NCI-H510A treated with DMSO at 0.1 percent for 48 hours (cell line): ENCODE measurements at places on chromosomes 5 and 9.
A peak's percentile ranks its signal among the peaks of the same experiment; 100 is the strongest.

DNA sequence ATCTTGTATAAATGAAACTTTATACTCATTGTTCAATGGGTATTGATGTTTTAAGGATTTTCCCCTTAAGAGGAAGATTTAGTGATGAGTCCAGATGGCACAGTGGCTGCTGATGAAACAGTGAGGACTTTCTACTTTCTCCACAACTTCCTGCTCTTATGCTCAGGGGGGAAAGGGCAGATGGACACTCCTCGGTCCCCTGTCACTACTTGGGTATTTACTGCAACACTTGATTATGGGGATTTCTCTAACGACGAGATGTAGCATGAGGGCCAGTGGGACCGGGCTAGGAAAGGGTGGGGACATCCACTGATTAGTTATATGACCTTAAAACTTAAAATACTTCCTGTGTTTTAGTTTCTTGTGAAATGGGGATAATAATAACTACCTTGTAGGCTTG, 146.1 kb upstream of the HMHB1 start:
- no peak for DNase-seq

GRCh38 chr9:109286981-109287380, 33.9 kb downstream of the EPB41L4B start:
- peak; percentile 30 for DNase-seq

- no peak for DNase-seq
Measured at GRCh38 chr5:68347536-68347935, 132.0 kb downstream of the PIK3R1 start.

GRCh38 chr5:2038321-2039179, 155.8 kb upstream of the IRX4 start:
- peak; percentile 29 for DNase-seq

DNA sequence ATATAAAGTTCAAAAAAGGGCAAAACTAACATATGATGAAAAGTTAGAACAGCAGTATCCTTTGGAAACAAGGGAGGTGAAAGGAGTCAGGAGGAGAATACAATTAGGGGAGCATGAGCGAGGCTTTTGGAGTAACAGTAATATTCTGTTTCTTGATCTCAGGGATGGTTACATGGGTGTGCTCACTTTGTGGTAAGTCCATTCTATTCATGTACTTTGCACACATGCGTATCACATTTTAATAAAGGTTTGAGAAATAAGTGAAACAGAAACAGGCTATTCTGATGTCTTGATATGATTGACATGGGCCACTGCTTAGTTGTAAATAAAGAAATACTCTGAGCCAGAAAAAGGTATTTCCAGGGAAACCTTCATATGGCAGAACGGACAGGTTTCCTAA, 208.8 kb downstream of the SPOCK1 start:
- DNase-seq = no peak

DNA sequence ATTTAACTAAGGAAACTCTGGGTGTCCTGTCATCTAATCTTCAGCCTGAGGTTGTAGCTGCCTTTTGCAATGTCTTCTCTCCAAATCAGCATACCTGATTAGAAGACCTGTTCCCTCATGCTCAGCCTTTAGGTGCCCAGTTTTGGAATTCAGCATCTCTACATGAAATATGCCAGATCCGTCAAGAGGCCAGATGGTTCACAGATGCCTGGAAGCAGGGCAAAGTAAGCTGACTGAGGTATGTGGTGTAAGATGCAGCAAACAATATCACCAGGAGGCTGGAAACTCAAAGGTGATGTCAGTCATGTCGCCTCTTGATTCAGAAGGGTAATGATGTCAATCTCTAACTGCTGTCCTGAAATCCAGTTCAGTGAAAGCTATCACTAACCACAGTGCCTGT, 324.4 kb downstream of the PRELID2 start:
- no peak for DNase-seq

- no peak for DNase-seq
Measured at GRCh38 chr5:150022158-150022531, 21.6 kb downstream of the HMGXB3 start.

DNA sequence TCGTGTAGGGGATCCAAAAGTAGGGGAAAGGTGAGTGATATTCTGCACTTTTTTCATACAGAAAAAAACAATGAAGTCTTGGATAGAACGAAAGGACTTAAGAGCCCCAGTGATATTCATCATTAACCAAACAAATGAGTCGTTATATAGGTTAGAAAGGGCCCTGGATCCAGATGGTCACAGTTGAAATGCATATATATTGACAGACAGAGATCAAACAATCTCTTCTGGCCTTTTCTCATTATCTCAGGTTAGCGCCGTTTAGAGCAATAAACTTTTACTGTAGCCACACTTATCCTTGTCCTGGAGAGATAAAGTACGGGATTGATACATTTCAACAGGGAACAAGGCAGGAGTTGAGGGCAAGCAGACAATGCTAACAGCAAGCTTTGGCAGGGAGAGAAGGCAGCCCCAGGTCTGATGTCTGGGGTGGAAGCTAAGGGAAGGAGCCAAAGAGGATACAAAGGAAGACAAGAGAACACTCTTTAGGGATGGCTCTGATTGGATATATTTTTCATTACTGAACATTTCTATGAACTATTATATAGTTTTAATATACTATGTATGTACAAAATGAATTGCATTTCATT, 77.0 kb downstream of the LIFR start:
- DNase-seq = no peak

- DNase-seq = peak; percentile 7
Measured at GRCh38 chr5:66807743-66808142, 211.6 kb downstream of the MAST4 start.

GRCh38 chr5:136198453-136198852, 5.5 kb upstream of the SMIM32 start:
- DNase-seq = no peak

DNA sequence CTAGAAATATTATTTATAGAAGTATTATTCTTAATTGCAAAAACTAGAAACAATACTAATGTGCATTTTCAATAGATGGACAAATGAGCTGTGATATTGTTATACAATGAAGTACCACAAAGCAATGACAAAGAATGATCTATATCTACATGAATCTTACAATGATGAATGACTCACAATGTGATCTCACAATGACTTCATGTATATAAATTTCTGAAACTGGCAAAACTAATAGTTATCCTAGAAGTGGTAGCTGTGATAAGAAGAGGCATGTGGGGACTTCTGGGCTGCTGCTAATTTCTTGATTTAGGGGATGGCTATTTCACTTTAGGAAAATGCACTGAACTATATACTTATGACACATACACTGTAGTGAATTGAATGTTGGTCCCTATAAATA, 396.0 kb upstream of the ZNF608 start:
- no peak for DNase-seq

DNA sequence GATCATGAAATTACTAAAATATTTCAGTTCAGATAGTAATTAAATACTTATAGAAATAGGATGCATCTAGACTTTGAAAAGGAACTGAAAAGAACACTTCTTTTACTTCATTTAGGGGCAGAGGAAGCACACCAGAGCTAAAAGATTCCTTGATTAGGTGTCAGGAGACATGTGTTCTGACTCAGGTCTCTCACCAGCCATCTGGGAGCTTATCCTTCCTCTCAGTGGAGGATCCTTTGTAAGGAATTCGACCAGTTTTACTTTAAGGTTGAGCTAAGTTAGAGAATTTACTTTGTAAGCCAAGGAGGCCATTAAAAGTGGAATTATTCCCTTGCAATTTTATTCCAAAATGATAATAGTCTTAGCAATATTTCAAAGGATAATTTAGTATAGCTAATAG, 16.7 kb downstream of the VCAN start:
- DNase-seq = no peak

DNA sequence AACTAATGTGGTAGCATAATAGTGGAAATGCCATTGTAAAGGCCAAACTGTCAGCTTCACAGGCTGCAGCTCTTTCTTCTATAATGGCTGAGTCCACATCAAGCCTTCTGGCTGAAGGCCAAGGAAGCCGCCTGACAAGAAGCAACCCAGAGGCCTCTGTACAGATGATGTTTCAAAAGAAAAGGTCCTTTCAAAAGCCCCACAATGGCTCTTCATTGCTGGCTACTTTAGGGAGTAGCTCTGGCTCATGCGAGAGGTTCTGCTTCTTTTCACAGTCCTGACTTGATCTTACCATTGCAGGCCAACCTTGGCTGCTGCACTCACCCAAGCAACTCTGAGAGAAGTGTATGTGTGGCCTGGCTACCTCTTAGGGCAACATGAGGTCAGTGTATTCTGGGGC, 54.5 kb upstream of the EQTN start:
- DNase-seq = no peak

- DNase-seq = no peak
Measured at GRCh38 chr9:129331772-129332500, 153.9 kb upstream of the IER5L start.

DNA sequence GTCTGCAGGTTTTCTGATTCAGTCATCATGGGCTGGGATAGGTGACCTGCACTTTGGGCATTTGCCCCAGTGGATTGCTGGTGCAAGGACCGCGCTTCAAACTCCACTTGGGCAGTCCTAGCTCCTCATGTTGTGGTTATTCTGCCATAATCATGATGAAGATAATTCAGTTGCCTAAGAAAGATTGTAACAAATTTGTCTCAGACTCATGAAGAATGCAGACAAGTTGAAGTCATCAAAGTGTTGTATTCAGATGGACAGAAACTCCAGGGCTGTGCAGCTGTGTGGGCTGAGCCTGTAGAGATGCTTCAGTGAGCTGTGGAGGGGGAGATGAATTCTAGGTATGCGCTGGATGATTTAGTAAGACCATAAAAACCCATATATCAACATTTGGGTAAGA, 38.5 kb downstream of the TARS1 start:
- DNase-seq = no peak

DNA sequence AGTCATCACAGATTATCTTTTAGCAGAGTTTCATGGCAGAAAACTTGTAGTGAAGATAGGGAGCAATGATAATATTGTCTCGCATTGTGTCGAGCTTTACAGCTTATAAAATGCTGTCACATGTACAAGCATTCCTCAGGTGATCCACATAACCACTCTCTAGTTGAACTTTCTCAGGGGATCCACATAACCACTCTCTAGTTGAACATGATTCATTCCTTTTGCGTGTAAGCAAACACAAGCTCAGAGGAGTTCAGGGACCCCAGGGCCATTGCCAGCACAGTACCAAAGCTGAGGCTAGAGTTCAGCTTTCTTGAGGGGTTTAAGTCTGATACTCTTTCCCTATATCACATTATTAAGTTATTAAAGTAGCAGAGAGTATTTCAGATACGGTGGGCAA, 86.7 kb downstream of the CDH6 start:
- no peak for DNase-seq
